Nucleus accumbens (tissue), 56 donors: ENCODE measurements at places on chromosomes 2 and 18.

DNA sequence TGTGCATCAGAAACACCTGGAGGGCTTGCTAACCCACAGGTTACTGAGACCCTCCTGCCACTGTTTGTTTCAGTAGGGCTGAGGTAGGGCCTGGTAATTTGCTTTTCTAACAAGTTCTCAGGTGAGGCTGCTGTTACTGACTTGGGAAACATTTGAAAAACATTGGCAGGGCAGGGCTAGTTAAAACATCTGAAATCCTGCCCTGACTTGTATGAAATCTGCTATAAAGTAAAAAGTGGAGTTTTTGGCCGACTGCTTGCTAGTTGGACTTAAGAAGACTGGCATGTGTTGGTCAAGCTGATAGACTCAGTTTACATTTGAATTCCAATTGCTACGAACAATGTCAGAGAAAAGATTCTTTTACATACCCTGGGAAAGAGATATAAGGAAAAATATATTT is 111.6 kb upstream of the DLX2 start:
- no peak for DNase-seq

GRCh38 chr2:8379549-8379948 is 302.3 kb upstream of the ID2 start:
- DNase-seq: no peak

GRCh38 chr2:199775267-199775666 is 75.7 kb downstream of the FTCDNL1 start:
- DNase-seq: no peak

GRCh38 chr2:23940718-23941620 is 706 bp downstream of the UBXN2A start:
- no peak for DNase-seq

DNA sequence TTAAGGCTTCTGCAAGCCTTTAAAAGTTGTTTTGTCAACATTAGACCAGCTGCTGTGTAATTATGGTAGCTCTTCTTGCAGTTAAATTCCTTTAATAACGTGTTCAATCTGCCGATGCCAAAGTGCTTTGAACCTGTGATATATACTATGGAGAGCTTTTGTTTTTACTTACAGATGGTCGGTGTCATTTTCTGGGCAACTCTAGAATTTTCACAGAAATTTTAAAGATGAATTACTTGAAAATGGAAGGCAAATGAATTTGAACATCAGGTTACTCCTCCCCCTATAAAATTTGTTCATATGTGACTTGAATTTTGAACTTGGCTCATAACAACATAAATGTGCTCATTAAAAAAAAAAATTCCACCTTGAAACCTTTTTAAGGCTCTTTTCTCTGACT is 23.0 kb downstream of the LYPD6 start:
- DNase-seq: no peak

- no peak for DNase-seq
Measured at GRCh38 chr2:128308284-128308731, 10.4 kb downstream of the HS6ST1 start.

DNA sequence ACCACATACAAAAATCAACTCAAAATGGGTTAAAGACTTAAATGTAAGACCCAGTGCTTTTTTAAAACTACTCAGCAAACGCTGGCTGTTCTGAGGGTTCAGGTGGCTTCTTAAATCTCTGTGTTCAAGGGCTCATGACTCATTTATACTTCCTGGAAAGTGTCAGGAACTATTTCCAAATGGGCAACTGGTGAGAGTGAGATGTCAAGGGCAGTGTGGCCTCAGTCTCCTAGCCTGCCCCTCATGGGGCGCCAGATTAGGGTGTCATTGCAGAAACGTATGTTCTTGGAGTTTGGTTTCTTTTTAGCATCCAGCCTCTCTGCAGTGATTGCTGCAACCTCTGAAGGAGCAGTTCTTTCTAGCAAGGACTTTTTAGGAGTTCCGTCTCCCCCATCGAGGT is 485.4 kb downstream of the TNS1 start:
- DNase-seq: no peak

GRCh38 chr2:177543007-177543760 is 150.6 kb downstream of the AGPS start:
- DNase-seq: no peak

DNA sequence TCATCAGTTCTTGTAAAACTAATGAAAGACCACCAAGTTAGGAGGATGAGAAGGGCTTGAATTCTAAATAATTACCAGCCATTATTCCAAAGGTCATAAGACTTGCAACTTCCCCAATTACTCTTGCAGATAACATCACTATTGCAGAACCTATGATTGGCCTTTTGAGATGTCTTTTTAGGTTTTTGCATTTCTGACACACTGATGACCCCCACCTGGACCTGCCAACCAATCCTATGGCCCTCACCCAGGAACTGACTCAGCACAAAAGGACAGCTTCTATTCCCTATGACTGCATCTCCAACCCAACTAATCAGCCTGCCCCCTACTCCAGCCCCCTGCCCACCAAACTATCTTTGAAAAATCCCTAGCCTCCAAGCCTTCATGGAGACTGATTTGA is 111.5 kb upstream of the COPS8 start:
- DNase-seq: no peak

- DNase-seq: no peak
Measured at GRCh38 chr2:147345246-147345645, 499.6 kb upstream of the ACVR2A start.

DNA sequence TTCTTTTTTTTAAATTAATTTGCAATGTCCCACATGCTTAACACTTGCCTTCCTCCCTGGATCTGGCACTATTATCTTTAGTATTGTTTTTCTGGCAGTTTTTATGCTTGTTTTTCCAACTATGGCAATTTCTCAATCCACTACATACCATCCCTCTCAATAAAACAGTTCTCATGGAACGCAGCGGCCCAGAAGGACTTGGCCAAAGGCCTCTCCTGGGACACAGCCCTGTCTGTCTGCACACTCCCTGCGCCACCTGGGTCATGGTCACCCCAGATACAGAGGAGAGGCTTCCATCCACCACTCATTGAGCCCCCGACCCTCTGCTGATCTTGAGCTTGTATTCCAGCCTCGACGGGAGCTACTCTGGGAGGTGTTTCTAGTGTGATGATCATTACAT is 91.2 kb downstream of the TWIST2 start:
- DNase-seq: no peak

DNA sequence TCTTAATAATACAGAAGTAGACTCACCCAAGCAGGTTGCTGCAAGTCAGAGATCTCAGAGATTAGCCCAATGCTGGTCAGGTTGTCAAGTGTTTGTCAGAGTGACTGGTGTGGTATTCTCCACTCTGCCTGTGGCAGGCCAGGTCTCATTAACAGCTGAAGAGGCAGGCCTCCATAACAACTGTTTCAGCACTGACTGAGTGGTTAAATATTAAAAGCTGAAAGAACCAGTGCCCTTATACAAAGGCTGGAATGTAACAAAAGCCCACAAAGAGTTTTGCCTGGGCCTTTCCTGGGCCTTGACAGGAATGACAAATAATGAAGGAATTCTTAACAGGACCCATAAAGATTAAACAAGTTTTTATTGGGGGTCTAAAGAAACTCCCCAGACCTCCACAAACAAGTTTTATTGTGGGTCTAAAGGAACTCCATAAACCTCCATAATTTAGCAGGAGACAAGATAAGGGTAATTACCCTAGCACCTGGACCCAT is 26.8 kb downstream of the SULT1C2 start:
- no peak for DNase-seq

DNA sequence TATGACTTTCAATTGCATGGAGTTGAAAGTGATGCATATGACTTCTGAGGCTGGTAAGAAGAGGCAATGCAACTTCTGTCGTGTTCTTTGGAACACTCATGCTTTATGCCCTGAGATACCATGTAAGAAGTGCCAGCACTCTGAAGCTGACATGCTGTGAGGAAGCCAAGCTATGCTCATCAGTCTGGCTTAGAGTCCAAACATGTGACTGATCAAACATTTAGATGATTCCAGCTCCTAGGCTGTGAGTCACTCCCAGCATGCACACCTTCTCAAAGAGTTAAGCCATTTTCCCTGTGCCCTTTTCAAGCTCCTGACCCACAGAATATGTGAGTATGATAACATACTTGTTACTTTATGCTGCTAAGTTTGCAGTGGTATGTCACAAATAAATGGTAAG is 15.8 kb upstream of the VRK2 start:
- DNase-seq: no peak

- DNase-seq: peak; percentile 99
Measured at GRCh38 chr2:219279151-219279915, at the start of gene DNAJB2. Gene DNAJB2 (plus strand): TSS chr2:219279366. CDS start chr2:219279834, 468 bp downstream.

GRCh38 chr2:112183327-112184025 is 45.3 kb downstream of the FBLN7 start:
- DNase-seq: no peak
